ENCODE measurements at places on chromosomes 16 and 17.

DNA sequence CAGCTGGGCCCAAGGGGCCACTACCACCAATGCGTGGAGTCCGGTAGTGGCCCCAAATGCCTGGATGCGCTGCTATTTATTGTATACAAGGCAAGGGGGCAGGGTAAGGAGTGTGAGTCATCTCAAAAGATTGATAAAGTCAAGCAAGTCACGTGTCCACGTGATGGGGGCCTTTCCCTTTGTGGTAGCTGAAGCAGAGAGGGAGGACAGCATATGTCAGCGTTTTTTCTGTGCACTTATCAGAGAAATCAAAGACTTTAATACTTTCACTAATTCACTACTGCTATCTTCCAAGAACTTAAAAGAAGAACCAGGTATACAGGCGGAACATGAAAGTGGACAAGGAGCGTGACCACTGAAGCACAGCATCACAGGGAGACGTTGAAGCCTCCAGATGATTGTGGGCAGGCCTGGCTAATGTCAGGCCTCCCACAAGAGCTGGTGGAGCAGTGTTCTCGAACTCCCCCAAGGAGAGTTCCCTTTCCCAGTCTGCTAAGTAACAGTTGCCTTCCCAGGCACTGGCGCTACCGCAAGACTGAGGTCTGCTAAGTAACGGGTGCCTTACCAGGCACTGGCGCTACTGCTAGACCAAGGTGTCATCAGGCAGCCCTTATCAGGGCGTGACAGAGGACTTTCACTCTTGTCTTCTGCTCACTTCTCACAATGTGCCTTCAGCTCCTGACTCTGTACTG lies 10.8 kb upstream of the ASB16 start:
- no peak for DNase-seq

DNA sequence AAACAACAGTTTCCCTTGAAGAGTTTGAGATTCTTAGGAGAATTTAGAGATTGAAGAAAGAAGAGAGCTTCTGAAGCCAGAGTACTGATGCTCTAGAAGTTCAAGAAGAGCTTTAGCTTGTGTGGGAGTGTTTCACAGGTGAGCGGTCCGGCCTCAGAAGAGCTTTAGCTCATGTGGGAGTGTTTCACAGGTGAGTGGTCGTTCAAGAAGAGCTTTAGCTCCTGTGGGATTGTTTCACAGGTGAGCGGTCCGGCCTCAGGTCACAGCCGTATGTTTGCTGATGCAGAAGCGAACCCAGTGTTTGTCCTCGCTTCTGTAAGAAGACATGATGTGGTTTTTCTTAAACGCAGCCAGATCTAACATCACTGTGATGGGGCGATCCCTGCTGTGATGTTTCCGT lies 76.4 kb downstream of the SEC14L1 start:
- DNase-seq = no peak

GRCh38 chr17:15076991-15077663 lies 188.0 kb downstream of the PMP22 start:
- DNase-seq = no peak

DNA sequence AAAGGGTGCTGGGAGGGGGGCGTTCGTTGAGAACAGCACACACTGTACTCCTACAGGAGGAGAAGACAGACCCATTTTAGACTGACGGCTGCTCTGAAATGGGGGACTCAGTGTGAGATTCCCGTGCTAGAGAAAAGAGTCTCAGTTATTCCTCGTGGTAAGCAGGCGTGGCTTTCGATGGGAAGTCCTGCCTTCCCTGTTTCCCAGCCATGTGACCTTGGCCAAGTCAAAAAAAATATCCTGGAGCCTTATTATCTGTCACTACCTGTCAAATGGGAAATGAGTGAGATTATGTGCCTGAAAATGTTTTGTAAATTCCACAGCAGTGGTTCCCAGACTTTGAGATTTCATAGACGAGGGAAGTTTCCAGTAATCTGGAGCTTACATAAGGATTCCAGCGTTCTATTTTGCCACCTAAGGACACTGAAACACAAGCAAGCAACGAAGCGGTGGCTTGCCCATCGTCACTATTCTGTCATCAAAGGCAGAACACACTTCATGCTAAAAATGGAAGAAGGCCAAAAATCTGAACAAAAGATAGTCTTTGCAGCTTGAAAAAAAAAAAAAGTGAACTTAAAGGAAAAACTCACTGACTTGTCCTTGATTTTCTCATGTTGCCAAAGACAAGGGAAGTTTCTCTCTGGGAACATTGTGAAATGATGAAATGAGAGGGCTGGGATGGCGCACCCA lies 253.4 kb upstream of the RPL38 start:
- DNase-seq = no peak

DNA sequence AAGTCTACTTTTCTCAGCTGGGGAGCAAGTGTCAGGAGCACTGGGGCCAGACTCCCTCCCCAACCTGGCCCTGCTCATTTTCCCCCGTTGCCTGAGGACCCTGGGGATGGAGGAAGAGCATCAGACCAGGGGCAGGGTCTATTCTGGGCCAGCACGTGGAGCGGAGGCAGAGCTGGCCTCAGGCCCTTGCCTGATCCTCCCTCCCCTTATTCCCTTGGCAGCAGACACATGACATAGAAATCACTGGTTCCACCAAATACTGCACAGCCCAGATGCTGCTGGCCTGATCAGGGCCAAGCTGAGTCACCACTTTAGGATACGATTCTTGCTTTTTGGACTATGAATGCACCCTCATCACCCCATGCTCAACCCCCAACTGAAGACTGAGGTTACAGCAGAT lies 15.8 kb upstream of the AGRP start:
- DNase-seq = peak; percentile 77

GRCh38 chr17:78358538-78359320 lies 1.1 kb downstream of the SOCS3 start:
- DNase-seq = no peak

DNA sequence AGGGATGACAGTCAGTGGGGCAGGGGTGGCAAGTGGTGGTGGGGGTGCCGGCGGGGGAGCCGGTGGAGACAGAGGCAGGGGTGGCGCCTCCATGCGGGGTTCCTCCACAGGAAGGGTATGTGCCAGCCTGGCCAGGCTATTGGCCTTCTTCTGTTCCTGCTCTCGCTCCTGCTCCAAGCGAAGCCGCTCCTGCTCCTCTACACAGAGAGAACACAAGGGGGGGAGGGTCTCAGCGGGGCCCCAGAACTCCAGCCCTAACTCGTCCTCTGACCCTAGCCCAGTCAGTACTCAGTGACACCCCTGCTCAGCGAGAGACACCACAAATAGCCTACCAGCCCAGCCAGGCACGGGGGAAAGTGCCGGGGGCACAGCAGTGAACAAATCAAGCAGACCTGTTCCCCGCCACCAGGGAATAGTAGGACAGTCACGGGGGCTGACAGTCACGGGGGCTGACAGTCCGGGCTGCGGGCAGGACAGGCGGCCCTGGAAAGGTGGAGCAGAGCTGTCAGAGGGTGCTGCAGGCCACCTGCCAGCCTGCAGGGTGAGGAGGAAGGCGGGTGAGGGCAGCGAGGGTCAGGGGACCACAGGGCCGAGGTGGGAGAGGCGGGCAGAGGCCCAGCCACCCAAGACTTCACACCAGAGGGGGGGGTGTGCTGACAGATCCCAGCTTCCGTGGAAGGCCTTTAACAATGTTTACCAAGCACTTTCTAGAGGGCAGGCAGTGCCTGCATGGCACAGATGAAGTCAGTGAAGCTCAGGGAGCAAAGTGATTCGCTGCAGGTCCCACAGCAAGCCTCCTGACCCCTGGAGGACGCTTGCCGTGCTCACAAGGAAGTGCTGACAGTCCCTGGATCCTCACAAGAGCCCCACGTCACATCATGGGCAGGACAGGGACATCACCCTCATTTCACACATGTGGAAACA lies 5.3 kb downstream of the MNT start:
- DNase-seq = peak; percentile 78
